ENCODE measurements at places on chromosomes 11 and 22.

GRCh38 chr11:78350646-78351165 is 66.9 kb downstream of the GAB2 start:
- DNase-seq: no peak

- DNase-seq: no peak
Observed at GRCh38 chr11:93073026-93073425, 103.6 kb downstream of the MTNR1B start.

- no peak for DNase-seq
Observed at GRCh38 chr22:25085156-25085555, 114.5 kb upstream of the CRYBB3 start.

DNA sequence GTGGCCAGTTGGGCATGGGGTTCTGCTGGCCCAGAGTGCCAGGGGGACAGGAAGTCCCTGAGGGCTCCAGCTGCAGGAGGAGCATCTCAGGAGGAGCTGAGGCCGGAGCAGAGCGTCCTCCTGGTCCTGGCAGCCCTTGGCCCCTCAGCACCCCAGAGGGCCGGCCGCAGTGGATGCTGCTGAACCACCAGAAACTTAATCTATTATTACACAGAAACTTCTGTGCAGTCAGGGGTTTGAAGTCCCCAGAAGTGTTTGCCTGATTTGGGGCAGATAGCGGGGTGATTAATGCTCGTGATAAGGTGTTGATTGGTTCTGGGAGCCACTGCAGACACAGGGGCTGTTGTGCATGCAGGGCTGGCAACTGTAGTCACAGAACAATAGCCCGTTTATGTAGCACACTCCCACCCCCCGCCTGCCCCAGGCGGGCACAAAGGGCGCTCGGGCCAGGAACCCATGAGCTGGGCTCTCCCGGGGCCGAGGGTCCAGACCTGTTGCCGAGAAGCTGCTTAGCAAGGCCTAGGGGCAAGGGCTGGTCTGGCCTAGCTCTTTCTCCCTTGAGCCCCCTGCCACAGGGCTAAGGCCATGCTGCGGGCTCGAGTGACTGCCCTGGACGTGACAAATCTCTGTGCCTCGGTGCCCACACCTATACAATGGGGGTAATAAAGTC is 29.0 kb upstream of the KCNQ1OT1 start:
- no peak for DNase-seq

- no peak for DNase-seq
Observed at GRCh38 chr11:69155302-69156234, at the start of gene SMIM38. SMIM38 (plus strand) TSS chr11:69155935; CDS start chr11:69157847, 1,912 bp downstream.

DNA sequence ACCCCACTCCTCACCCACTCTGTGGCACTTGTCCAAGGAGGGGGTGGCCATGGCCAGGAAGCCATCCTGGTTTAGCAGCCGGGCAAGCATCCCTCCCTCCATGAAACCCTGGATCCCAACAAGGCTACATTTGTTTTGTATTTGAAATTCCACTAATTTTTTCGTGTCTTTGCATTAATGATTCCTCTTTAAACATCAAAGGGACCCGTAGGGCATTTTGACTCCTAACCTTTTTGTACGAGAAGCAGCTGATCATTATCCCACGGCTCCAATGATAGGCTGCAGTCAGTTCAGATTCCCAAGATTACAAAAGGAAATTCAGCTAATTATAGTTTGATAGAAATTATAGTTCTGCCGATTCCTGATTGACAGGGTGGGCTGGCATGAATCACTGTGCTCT is 10.7 kb downstream of the MYEOV start:
- no peak for DNase-seq

All from NCI-H2107 (cell line).